ENCODE measurements at places on chromosomes 6 and 20. TPM values are rescaled to one million over a fixed set of nuclear protein-coding genes. Genes with fewer than 3 reads are reported as not detected.

GRCh38 chr6:41092421-41093140 is 19.8 kb downstream of the NFYA start:
- DNase-seq: no peak

- DNase-seq: no peak
Measured at GRCh38 chr6:13813026-13813425, 1.3 kb downstream of the MCUR1 start.

DNA sequence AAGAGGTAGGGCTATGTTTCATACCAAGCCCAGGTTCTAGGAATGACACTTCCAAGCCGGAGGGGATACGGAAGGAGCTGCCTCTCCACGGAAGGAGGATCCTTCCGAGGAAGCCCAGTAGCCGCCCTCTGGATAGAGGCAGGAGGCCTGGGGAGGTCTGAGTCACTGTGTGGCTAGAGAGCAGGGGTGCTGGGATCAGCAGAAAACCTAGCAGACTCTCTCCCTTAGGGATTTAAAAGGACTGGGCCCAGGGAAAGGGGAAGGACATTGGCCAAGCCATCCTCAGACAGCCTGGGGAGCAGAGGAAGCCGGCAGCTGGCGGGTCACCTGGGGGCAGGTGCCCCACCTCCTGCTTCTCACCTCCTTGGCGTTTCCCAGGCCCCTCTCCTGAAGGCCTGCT is 36.6 kb upstream of the NFATC2 start:
- no peak for DNase-seq

DNA sequence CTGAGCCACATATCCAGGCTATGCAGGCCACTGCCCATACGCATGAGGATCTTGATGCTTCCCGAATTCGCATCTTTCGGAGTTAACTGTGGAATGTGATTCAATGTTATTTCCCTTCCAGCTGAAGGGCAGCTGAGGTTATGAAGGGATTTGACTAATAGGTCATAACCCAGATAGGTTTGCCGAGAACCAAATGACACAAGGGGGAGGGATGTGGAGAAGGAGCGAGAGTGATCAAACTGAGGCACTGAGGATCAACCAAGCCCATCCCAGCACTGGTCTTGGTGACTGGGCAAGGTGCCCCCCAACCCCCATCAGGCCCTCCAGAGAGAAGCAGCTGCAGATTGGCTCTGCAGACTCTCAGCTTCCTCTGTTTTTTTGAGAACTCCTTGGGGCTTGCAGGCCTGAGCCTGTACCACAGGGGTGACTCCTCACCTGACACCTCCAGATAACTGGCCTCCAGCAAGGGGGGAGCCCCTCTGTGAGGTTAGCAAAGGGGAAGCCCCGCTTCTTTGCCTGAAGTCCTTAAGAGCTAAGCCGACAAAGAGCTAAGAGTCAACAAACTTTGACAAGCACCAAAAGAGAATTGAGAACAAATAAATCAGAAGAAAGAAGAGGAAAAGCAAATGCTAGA is 185.9 kb downstream of the PDE7B start:
- no peak for DNase-seq

The PNPLA1 gene
- total RNA-seq: not detected

Data from occipital lobe (tissue), 3 donors.